AG10803 (cell line): ENCODE measurements at places on chromosomes 16 and 17.

GRCh38 chr16:67480833-67481560 lies at the start of gene ATP6V0D1:
TSS of gene ATP6V0D1 (minus strand) at chr16:67481157. CDS start at chr16:67481086, 71 bp downstream.
- peak; percentile 96 for DNase-seq

DNA sequence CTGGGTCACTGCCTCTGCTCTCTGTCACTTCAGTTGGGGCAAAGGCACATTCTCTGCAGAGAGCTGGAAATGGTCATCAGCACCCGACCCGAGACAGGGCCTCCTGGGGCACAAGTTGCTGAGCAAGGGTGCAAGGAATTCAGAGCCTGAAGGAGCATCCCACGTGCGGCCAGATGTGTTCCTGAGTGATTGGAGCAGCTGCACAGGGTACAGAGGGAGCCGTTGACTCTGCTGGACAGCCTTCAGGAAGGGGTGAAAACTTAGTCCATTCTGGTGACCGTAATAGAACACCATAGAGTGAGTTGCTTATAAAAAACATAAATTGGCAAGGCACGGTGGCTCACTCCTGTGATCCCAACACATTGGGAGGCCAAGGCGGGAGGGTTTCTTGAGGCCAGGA lies 106.8 kb downstream of the CCDC182 start:
- DNase-seq: no peak

GRCh38 chr16:12113523-12114345 lies 137.2 kb downstream of the SNX29 start:
- DNase-seq: peak; percentile 85

- peak; percentile 84 for DNase-seq
Observed at GRCh38 chr17:27805520-27806146, 5.3 kb upstream of the NOS2 start.

DNA sequence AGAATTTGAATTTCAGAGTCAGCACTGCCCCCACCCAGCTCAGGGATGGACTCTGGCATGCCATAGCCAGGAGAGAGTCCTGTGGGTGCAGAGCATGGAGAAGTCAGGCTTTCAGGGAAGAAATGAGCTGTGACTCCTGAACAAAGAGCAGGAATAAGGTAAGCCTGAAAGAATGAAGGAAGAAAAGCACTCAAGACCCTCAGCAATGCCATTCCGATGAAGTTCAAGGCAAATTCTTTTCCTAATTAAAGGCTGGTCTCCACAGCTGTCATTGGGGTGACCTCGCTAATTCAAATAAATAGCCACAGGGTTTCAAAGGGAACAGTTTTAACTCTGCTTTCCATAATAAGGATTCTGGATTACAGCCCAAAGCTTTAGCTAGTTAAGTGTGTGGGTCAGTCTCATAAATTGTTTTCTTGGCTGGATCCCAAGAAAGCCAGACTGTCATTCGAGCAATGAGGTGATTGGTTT lies 31.7 kb downstream of the TOM1L2 start:
- peak; percentile 64 for DNase-seq

GRCh38 chr16:648071-648780 lies 939 bp upstream of the WDR90 start:
- peak; percentile 25 for DNase-seq

DNA sequence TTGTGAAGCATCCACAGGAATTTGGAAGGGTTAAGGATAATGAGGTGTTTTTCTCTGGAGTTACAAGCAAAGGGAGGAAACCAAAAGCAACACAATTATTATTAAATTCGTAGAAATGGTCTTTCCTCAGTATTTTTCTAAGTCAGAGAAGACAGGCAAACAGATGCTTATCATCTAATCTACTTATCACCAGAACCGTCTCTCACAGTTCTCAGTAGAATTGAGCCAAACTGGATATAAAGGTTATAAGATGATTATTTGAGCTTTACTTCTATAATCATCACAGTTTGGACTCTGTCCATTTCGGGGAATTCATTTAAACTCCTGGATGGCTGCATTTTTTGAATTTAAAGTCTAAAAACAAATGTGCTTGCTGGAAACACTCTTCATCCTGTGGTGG lies 245.0 kb downstream of the KCNJ2 start:
- no peak for DNase-seq

DNA sequence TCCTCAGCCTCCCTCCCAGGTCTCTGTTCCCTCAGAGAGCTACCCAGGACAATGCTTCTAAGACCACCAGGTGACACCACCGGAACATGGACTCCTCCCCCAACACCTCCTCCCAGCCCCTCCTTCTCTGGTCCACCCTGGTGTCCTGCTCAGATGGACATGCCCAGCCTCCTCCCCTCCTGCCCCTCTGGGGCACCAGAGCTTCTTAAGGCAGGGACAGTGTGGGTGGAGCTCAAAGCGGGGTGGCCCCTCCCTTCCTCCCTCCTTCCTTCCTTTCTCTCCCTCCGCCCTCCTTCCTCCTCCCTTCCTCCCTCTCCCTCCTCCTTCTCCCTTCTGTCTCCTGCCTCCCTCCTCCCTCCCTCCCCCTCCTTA lies 22.7 kb downstream of the TRPV3 start:
- DNase-seq: peak; percentile 70
